RWPE1 (cell line): ENCODE measurements at places on chromosomes 11 and 22.
A peak's percentile ranks its signal among the peaks of the same experiment; 100 is the strongest.

GRCh38 chr22:36201630-36202319 lies at the start of gene APOL4:
Gene APOL4, minus strand, starts transcription at chr22:36201809. Its CDS starts 75 bp downstream, at chr22:36201734.
- no peak for DNase-seq

DNA sequence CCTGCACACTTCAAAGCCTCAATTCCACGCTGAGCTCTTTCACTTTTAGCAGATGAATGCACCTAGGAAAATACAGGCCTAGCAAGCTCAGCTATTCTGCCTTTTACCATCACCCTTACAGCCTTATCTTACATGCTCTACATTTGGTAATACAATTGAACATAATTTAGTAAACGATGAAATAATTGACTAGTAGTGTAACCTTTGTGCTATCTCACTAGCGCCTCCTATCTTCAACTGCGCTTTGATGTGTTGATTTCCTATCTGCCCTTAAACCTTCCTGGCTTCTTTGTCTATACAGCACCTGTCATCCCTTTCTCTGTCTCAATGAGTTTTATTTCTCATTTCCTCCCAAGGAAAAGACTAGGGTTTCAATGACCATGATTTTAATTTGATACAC lies 149.7 kb downstream of the LRRC4C start:
- DNase-seq, result no peak

- no peak for DNase-seq
Observed at GRCh38 chr22:36860438-36860820, 377 bp upstream of the NCF4 start.

DNA sequence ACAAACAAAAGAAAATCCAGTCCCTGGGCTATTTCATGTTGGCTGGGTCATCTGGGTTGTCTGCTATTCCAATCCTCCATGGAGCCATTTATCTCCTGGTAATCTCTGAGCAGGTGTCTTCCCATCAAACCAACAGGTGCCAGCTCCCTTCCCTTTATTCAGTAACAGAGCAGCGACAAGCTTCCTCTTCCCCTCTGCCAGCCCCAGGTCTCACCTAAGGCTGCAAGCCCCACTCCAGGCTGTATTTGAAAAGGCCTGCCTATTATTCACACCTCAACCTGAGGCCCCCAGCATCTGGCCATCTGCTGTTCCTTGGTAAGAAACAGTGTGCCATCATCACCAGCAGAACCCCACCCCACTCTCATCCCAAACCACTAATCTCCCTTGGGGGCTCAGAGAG lies 436.2 kb downstream of the BUD13 start:
- DNase-seq, result no peak

DNA sequence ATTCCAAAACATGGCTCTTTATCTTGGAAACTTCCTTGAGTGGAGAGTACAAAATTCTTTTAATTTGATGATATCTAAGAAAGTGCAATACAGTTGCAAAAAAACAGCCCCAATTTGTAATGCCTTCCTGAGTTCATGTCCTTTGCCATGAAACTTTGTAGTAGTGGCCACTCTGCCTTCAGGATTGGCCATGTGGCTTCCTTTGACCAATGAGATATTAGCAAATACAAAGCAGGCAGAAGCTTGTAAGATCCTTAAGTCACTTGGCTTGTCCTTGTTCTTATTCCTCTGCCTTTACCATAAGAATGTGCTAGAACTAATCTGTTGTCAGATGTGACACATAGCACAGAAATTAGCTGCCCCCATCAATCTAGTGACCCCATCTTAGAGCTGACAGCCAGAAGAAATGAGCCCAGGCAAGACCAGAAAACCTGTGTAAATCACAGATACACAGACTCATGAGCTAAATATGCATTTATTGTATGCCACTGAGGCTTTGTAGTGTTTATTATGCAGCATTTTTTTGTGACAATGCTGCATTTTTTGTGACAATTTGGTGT lies 29.8 kb upstream of the BLID start:
- DNase-seq, result no peak

DNA sequence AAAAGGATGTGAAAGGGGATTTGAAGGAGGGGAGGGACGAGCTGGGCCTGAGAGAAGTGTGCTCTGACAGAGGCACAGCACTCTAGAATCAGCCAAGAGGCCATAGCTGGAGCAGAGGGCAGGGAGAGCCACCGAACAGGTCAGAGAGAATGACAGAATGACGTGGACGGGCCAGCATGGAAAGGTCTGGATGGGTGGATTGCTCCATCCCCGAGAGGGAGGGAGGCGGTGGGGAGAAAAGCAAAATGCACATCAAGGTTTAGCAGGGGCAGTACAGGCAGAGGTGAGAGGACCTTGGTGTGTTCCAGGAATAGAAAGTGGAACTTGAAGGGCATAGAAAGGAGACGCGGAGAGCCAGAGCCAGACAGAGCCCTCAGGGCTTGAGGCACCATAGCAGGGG lies 6.9 kb downstream of the PMM1 start:
- no peak for DNase-seq

GRCh38 chr11:130785380-130786116 lies 130.7 kb downstream of the SNX19 start:
- peak; percentile 27 for DNase-seq

DNA sequence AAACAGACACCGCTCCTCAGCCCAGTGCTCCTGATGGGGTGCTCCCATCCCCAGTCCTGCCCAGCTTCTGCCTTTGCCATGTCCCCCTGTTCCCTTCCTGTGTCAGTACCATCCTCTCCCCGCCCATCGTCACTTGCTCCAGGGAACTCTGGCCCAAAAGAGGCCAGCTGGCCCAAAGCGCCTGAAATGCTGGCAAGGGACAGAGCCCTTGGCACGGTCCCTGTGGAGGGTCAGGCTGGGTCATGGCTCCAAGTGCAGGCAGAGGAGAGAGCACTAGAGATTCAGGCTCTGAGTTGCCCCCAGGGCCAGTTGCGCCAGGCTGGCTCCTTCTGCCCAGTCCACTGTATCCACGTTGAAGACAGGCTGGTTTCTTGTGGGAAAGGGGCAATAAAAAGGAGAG lies 8.4 kb upstream of the HDHD5 start:
- no peak for DNase-seq

GRCh38 chr11:67463186-67463585 lies 5.9 kb downstream of the TMEM134 start:
- DNase-seq, result no peak

DNA sequence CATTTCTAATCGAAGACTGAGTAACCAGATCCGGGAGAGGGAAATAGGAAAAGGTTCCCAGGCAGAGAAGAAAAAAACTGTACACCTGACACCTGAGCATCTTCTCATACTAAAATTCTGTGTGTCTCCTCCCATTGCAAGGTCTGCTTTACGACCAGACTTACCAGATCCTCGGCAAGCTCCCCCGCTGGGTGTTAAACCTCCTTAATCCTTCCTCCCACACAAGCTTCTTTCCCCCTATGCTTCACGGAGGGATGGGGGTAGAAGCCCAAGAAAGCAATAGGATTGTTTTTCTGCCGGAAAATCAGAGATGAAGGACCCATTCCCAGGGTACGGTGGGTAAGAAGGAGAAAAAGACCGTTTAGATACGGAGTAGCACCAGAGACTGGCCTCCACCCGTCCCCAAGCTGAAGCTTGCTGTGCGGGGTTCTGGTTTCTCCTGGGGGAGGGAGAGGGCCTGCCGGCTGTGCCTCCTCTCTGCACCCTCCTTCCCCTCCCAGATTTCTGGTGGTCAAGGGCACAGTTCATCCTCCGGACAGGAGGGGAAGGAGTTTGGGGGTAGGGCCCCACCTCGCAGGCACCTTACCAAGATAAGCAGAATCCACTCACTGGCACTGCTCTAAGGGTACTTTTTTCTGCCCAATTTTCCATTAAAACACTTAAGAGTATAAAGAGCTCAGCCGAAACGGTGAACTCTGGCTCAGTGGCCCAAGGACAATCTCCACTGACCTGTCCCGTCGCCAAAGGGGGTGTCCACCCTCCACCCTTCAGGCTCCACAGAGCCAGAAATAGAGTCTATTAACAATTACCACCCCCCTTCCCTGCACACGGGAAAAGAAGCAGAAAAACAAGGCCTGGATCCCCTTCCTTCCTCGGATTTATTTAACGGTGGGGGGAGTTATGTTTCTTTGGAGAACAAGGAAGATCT lies 1.2 kb downstream of the TOB2 start:
- DNase-seq, result no peak
